ENCODE measurements at places on chromosomes 7 and 10.
A peak's percentile ranks its signal among the peaks of the same experiment; 100 is the strongest.

DNA sequence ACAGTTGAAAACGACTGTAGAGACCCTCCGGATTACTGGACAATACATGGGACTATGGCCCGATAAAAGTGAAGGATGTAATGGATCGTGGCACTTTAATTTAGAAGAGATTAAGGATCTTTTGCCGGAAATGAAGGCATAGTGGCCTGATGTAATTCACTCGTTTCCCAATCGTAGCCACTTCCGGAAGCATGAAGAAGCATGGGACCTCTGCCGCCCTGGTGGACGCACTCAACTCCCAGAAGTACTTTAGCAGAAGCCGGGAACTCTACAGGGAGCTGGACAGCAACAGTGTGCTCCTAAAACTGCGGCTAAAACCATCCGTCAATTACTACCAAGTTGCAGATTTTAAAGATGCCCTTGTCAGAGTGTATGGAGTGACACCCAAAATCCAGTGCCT lies 59.6 kb upstream of the NUPR2 start:
- DNase-seq, result no peak

DNA sequence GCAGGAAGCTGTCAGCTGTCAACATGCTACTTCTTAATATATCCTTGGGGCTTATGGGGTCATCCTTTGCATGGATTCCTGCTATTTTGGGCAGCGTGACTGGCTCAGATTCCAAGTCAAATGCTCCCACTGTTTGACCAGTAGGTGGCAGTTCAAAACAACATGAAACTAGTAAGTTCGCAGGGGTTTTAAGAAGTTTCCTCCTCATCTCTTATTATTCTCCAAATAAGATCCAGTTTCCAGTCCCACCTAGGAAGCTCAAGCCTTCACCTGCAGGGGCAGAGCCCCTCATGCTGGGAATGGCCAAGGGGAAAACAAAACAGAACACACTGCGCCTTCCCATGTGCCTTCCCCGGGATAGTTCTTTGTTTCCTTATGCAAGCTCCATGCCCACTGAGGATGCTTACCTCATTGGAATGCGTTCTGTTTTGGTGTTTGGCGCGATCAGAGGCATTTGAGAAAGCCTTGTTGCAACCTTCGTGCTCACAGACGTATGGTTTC lies 259.8 kb downstream of the GLI3 start:
- DNase-seq, result no peak

DNA sequence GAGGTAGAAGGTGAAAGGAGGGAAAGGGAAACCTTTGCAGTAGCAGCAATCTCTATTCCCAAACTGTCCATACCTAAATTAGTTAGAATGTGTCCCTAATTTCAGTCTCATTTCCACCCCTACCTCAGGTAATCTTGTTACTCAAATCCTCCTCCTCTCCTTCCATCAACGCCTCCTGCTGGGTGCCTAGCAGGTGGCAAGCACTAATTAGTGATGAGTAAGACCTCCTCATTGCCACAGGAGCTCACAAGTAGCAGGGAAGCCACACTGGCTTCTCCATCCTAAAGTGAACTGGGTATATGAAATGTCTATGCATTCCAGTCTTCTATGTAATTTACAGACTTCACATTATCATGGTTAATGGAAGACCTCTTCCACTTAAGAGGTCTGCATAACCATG lies 25.7 kb upstream of the FAM133B start:
- no peak for DNase-seq

- no peak for DNase-seq
Observed at GRCh38 chr7:1945558-1945957, 275.5 kb downstream of the ELFN1 start.

- DNase-seq, result no peak
Observed at GRCh38 chr10:47289921-47290320, 10.1 kb upstream of the GDF10 start.

- DNase-seq, result no peak
Observed at GRCh38 chr10:133324857-133325260, 11.8 kb downstream of the CALY start.

- DNase-seq, result no peak
Observed at GRCh38 chr10:92664322-92664721, 25.4 kb upstream of the HHEX start.

- DNase-seq, result peak; percentile 34
Observed at GRCh38 chr7:41085244-41085643, 617.6 kb downstream of the INHBA start.

DNA sequence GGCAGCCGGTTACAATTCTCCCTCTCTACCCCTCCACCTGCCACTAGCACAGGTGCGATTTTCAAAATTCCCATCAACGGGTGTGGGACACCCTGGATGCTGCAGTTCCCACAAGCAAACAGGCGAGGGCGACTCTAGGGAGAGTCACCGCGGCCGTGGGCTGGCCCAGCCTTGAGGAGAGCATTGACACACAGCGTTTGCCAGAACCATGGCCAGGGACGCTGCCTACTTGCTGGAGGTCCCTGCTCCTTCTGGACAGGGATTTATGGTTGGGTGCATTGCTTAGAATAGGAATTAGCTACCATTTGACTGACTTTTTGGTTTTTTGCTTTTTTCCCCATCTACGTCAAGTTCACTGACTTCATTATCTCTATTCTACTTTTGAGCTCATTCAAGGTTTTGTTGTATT lies 19.0 kb upstream of the CLDN4 start:
- DNase-seq, result no peak

DNA sequence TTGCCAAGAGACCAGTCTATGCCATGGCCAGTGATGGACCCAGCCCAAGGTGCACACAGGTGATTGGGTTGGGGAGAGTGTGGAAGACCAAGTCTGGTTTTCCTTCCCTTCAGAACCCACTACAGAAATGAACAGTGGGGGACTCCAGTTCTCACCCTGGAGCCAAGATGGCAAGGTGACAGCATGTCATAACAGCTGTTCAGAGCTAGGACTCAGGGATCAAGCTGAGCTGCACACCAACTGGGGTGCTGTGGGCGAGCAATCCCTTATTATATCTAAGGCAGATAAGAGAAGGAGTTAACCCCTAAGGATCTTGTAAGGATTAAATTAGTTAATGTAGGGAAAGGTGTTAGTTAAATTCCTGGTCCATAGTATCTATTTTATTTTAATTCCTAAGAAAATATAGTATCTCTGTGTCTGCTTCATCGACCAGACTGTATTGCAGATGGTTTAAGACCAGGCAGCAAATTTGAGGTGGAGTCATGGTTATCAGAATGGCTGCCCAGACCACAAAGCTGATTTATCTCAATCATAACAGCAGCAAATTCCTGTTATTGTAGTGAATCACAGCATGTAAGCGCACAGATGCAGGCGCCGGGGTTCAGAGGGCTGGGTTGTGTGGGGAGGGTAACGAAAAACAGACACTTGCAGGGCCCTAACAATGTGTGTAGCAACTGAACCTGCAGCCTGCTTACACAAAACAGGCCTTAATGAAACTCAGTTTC lies 208.7 kb upstream of the ZNF32 start:
- peak; percentile 62 for DNase-seq

- DNase-seq, result no peak
Observed at GRCh38 chr7:70634610-70635068, 497.3 kb upstream of the GALNT17 start.

- no peak for DNase-seq
Observed at GRCh38 chr10:122348512-122348911, 26.0 kb upstream of the PLEKHA1 start.

DNA sequence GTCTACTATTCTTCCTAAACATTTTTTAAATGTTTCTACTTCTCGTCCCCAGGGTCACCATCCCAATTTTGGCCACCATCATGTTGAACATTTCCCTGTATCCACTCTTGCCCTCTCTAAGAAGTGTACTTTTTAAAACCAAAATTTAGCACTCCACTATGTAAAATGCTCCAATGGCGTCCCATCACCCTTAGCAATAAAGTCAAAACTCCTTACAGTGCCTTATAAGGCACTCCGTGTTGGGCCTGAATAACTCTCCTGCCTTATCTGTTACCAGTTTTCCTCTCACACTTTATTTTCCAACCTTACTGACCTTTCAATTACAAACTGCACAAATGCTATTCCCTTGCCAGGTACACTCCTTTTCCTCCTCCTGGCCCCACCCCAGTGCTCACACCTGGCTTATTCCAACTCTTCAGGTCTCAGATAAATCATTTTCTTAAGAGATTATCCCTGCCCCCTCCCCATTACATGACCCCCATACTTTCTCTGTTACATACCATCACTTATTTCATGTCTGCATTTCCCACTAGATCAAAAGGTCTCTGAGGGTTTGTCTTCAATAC lies 1.3 kb downstream of the TMEM168 start:
- DNase-seq, result no peak

GRCh38 chr10:11409357-11409756 lies 202.1 kb downstream of the USP6NL start:
- no peak for DNase-seq

- no peak for DNase-seq
Observed at GRCh38 chr7:22435105-22435504, 64.9 kb downstream of the STEAP1B start.

- no peak for DNase-seq
Observed at GRCh38 chr7:75818472-75818871, 4.9 kb upstream of the CCL24 start.

DNA sequence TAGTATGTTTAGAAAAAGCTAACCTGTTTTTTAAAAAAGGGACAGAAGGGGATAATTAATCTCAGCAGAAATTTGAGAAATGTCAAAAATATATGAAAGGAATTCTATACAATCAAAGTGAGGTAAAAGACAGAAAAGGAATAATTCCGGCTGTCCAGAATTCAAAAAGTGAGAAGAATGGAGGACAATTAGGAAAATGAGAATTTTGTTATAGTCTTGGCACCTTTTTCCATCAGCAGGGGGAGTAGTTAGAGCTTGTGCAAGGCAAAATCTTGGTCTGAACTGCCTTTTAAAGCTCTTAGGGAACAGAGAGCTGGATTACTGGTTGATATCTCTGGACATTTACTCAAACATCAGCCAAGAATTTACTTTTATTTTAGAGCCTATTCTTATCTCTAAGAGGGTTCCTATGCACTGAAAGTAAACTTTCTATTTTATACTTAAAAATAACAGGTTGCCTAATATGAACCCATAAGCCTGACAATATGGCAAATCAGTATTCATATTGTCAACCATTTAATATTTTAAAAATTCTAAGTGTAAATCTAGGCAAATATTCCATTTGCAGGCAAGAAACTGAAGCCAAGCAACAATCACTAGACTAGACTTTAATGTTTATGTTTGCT lies 185.6 kb downstream of the ANK3 start:
- no peak for DNase-seq

DNA sequence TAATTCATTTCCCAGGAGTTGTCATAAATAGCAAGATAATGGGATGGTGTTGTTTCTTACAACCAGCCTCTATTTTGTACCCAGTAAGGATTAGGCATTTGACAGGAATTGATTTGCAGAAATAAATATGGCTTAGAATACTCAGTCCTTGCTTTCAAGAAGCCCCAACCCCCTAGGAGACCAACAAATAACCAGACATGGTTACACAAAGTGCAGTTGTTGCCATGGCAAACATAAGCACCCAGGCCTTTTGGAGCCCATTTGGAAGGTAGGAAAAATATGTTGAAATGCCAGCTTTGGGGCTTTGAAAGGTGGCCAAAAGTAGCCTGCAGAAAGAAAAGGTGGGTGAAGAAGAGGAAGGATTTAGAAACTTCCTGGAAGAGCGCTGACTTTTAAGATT lies 397.5 kb downstream of the CDC14C start:
- DNase-seq, result no peak

DNA sequence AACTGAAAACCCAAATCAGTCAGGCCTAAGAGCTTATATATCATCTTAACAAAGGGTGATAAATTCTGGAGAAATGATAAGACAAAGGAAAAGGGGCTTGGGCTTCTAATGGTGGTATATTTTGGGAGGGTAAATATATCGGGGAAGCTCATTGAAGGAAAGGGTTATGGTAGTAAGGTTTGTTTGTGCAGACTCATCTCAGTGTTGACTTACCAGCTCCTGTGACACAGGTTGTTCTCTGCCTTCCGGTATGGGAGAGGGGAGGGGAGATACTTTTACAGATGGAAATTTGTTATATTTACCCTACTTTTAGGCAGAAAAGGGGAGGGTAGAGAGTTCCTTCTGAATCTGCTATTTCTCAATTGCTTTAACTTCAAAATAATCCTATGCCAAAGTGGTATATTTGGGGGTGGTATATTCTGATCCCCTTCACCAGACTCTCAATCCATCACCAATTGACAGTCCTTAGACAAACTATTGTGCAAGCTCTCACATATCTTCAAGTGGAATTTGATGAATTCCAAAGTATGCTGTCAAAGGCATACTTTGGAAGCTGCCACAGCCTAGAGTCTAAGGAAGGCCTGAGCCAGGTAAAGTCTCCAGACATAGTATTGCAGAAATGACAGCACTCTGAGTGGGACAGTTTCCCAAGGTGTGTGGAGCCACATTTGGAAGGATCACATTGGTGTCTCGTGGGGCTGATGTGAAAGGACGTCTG lies 13.3 kb upstream of the PAPSS2 start:
- no peak for DNase-seq

GRCh38 chr7:152131981-152132494 lies 106.6 kb downstream of the GALNT11 start:
- DNase-seq, result no peak

- no peak for DNase-seq
Observed at GRCh38 chr10:89852872-89853271, 151.5 kb downstream of the KIF20B start.

- DNase-seq, result no peak
Observed at GRCh38 chr7:107951172-107951787, 51.7 kb downstream of the LAMB1 start.

DNA sequence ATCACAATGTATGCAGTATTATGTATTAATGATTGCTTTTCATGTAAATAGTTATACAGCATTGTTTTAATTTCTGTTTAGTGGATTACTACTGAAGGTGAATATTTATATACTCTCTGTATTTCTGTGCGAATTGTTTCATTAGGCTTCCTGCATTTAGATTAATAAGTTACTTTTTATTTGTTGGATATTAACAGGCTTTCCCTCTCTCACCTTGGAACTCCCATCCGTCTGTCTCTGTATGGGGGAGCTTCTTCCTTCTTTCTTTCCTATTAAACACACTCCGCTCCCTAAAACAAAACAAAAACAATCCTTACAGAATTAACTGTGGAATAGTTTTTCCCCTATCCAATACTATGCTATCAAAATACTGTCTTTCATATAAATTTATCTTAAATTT lies 205.1 kb downstream of the CACNB2 start:
- no peak for DNase-seq

DNA sequence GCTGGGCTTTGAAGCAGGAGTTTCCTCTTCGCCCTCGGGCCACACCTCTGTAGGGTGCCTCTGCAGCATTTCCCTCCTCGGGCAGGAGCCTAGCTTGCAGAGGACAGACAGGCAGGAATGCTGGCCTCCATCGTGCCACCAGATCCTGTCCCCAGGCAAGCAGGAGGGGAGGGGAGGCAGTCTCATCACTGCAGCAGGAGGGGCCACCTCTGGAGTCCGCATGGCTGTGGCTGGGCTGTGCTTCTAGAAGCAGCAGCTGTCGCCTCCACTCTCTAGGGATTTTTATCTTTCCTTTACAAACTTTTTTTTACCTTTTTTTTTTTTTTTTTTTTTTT lies 181.4 kb downstream of the CUX1 start:
- no peak for DNase-seq

DNA sequence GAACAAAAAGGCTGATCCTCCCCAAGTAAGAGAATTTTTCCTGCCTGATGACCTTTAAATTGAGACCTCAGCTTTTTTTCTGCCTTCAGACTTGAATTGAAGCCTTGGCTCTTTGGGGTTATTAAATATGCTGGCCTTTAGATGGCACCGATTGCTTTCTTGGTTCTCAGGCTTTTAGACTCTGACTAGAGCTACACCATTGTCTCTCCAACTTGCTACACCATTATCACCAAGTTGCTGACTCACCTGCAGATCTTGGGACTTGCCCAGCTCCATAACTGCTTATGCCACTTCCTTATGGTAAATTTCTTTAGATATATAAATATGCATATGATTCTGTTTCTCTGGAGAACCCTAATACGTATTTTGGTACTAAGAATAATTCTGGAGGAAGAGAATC lies 3.1 kb upstream of the ABCA13 start:
- DNase-seq, result no peak

All from HS-27A (cell line).